ENCODE measurements at places on chromosomes 3 and 15.

DNA sequence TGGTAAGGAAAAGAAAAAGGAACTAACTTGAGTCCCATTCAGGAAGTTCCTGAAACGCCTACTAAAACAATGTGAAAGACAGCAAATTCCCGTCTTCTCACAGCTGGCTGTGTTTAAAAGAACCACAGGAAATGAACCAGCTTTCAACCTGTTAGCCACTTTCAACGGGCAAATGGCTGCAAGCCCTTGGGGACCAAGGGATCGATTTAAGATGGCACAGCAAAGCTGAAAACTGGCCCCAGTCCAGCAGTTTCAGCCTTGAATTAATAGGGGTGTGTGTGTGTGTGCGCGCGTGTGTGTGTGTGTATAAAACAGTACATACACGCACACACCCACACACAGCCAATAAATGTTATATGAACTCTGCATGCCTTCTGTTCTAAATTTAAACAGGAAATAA is 168.7 kb upstream of the TMCO5A start:
- no peak for DNase-seq

DNA sequence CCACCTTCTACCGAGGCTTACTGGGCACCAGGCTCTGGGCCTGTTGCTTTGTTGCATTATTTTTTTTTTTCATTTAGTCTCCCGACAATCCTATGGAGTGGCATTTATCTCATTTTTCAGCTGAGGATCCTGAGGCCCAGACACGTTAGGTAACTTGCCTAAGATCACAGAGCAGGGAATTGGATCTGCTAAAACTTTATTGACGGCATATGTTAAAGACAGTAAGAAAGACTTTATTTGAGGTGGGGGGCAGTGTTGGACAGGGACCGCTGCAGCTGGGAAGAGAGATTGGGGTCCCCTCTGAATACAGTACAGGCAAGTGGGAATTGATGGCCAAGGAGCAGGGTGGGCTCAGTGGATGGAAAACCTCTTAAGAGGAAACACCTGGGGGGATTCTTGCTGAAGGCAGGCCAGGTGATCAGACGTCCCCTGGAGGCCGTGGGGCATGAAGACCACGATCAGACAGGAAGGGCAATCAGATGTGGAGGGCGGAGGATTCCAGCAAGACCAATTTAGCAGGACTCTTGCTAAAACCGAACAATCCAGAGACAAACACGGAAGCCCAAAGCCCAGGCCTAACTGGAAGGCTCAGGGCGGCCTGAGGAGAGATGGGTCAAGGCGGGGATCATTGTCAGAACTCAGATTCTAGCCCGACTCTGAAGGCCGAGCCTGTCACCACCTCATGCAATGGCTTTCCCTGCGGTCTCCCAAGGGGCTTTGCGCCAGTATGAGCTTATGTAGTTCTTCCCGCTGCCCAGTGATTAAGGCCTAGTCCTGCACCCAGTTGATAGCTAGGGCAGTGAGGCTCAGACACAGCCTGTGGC is 53.7 kb downstream of the RGMA start:
- DNase-seq = no peak

DNA sequence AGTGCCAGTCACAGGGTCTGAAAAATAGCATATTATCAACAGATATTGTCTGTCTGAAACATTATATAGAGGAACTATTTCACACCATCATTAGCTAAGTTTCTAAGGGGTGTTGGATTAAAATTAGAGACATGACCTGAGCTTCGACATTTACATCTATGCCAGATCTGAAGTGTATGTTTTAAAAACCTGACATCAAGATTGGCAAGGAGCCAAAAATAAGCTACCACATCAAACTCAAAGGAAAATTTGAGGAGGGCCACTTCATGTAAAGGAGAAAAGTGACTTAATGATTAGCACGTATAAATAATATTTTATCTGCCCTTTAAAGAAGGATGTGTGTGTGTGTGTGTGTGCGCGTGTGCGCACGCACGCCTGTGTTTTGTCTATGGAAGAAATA is 752.0 kb upstream of the GRM7 start:
- DNase-seq = no peak

- no peak for DNase-seq
These were observed 22.6 kb downstream of the MTHFS start for GRCh38 chr15:79874242-79874641.

DNA sequence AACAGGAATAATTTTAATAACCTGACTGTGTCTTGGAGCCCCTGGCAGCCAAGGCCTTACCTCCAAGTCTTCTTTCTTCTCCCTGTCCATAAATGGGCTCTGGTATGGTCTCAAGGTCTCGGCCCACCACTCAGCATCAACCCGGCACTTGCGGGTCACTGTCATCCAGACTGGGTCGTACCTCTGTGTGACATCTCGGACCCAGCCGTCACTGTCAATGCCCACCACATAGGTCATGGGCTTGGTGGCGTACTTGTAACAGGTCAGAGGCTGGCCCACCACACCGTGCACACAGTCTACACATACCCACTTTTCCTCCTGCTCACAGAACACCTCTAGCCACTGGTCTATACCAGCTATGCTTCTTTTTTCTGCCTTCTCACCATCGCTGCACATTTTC is 20.4 kb downstream of the XPC start:
- DNase-seq = no peak

- DNase-seq = no peak
These were observed 224.2 kb upstream of the CFAP20DC start for GRCh38 chr3:59273976-59274375.

DNA sequence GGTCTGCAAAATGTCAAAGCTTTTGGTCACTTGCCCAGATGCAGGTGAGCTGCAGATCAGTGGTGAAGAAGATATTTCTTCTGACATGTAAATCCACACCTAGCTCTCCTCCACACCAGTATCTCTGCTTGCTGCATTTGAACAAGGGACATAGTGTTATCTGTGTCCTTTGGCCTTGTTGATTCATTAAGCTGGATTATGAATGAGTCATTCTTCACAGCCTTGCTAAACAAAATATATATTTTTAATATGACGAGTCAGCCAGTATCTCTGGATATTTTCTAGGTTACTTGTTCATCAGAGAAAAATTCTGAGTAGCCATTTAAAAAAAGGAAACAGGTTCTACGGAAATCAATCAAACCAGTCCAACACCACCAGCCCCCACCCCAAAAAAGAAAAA is 190.6 kb upstream of the ADAMTS9 start:
- no peak for DNase-seq

DNA sequence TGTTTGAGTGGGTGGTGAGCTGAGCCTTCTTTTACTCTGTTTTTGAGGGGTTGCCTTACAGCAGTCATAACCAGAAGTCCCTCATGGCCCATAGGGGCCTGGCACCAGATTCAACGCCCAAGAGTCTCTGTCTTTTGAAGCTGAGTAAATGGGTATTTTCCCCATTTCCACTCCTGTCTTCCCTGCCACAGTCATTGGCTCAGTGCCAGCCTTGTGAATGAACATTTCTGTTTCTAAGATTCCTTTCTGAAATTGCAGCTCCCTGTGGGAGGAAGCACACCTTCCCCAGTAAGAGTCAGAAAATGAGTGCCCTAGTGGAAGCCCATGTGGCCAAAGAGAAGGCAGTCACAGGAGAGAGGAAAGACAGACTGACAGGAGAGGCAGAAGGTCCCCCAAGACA is 43.7 kb upstream of the POLR2M start:
- DNase-seq = no peak

Data from activated T-helper 9 cell treated with anti-CD3 and anti-CD28 coated beads, Interleukin-2, amount 50 U/mL, for 16 hours (primary cell).